ENCODE measurements at places on chromosomes 16 and 17.

DNA sequence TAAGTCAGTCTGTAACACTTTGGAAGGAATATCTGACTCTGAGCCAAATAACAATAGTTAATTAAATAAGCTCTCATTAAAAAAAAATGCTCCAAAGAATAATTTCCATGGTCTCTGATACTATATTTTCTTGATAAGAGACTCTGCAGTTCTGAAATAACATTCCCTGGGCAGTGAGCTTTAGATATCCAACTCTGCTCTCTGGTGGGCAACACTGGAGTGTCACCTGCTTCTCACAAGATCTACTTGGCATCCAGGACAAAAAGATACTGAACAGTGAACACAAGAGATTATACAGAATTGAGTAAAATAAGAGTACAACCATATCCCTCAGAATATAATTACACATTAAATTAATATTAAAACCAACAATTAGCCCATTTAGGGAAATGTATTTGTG lies 13.7 kb downstream of the BLMH start:
- no peak for DNase-seq

- no peak for DNase-seq
Observed at GRCh38 chr17:74761419-74761818, 13.0 kb downstream of the NHERF1 start.

DNA sequence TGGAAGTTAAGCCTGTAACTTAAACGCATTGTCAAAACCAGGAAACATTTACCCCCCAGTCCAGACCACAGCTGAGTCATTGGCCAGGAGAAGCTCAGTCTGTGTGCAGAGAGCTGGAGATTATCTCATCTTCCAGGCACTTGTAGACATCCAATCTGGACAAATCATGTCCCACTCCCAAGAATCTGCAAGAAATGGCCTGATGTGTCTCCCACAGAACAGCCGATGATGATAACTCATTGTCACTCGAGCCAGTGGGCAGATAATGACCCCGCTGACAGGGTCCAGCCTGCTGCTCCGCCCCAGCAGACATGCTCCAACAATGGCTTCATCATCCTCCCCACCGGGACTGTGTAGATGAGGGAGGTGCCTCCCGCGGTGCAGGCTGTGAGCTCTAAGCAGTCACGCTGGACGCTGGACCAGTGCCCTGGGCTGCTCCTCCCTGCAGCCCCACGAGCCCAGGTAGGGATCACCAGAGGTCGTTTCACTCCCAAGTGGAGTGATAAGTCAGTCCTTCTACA lies 322.5 kb downstream of the C16orf95 start:
- DNase-seq: no peak

DNA sequence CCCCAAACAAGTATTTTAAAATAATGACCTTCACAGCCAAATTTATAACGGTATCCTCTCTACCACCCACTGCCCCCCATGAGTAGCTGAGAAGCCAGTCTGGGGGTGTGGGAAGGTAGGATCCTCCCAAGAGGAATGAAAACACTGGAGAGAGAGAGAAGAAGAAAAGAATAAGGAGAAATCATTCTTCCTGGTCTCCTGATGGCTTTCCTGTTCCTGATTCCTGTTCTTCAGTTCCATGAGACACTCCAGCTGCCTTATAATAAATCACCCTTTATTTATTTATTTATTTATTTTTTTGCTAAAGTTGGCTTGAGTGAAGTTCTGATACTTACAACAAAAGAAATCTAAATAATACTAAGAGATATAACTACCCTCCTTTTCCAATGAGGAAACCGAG lies 56.4 kb upstream of the FAM20A start:
- DNase-seq: no peak

GRCh38 chr16:72410492-72410891 lies 238.5 kb upstream of the PMFBP1 start:
- DNase-seq: no peak

- no peak for DNase-seq
Observed at GRCh38 chr17:82049521-82049971, 2.1 kb downstream of the RFNG start.
